ENCODE measurements at places on chromosomes 3 and 15.

GRCh38 chr3:194051366-194052149, 84.4 kb upstream of the HES1 start:
- no peak for DNase-seq

DNA sequence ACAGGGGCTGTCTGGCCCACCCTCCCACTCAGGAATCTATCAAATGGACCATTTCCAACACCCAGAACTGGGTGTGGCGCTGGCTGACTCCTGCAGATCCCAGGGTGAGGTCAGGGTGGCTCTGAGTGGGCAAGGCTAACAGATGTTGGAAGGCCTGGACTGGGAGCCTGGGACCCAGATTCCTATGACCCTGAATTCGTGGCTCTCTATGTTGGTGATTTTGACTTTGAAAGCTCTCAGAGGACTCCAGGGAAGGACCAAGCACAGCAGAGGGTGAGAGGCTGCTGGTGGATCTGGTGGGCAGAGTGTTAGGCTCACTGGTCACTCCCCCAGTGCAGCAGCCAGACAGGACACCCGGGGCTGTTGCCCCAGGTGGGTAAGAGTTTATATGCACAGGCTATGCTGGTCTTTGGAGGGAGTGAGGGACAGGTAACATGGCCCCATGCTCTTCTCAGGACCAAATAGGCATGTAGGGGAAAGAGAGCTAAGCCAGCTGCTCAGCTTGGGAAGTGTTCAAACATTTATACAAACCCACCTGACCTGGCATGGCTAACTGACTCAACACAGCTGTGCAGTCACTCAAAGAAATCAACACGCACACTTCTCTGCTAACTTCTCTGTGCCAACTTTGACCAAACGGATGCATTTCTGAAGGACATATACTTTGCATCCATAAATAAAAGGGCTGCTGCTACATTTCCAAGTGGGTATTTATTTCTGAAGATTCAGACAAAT, 62.6 kb upstream of the RAB6B start:
- DNase-seq, result no peak

DNA sequence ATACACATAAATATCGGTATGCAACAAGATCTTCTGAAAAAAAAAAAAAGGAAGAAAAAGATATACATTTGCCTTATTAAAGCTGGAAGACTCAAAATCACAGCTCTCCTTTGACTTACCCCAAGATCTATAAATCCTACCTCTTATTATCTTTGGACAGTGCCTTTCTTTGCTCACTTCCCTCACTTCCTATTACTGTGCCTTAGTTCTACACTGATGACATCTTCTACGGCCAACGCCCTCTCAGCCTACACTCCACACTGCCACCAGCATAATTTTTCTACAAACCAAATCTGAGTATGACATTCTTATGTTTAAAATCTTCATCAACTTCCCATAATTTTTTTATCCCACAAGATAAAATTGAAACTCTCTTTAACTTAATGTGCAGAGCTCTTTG, 137.1 kb downstream of the VPS13C start:
- DNase-seq, result no peak

- DNase-seq, result no peak
These were observed 35.1 kb upstream of the FRMD4B start for GRCh38 chr3:69420781-69421520.
